ENCODE measurements at places on chromosomes 5 and 9.

DNA sequence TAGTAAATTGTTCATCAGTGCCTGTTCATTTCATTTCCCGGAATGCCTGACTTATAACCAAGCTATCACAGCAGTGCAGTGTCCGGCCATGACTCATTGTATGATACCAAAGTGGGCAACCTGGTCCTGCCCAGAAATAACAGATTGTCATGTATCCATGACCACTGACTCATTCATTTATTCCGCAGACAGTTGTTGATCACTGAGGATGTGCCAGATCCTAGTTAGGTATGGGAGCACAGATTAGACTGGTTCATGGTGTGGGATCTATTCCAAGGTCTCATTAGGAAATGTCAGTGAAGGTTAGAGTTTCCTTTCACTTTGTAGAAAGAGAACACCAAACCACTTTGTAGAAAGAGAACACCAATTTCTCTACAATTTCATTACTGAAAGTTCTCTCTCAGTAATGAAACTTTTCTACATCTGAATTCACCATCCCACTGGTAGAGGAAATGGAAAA, 8.7 kb downstream of the NREP start:
- H3K27me3 ChIP-seq = peaks cover 6% of the 10 kb centered on the region
- no peak for DNase-seq
- H3K4me1 ChIP-seq = peaks cover 24% of the 10 kb centered on the region

- H3K27ac ChIP-seq = no peak overlapping the region
- no peak for DNase-seq
- H3K4me3 ChIP-seq = no peak overlapping the region
- no peaks in the 10 kb centered on the region for H3K36me3 ChIP-seq
- no peaks in the 10 kb centered on the region for H3K4me1 ChIP-seq
Observed at GRCh38 chr5:107739661-107740060, 68.9 kb upstream of the EFNA5 start.

DNA sequence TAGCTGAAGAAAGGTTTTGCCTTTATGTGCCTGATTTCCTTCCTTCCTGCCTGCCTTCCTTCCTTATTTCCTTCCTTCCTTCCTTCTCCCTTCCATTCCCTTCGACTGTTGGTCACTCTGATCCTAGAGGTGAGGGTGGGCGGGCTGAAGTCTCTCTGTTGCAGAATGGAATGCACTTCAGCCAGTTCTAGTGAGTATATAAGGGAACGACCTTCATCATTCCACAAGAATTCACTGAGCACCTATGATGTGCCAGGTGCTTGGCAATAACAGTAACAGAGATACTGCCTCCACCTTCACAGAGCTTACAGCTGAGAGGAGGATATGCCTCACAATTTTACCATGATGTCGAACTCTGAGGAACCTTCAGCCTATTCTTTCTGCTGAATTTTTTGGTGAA, 8.7 kb upstream of the OR5C1 start:
- no peaks in the 10 kb centered on the region for H3K27me3 ChIP-seq
- DNase-seq = no peak
- no peaks in the 10 kb centered on the region for H3K36me3 ChIP-seq
- no peaks in the 10 kb centered on the region for H3K4me1 ChIP-seq

DNA sequence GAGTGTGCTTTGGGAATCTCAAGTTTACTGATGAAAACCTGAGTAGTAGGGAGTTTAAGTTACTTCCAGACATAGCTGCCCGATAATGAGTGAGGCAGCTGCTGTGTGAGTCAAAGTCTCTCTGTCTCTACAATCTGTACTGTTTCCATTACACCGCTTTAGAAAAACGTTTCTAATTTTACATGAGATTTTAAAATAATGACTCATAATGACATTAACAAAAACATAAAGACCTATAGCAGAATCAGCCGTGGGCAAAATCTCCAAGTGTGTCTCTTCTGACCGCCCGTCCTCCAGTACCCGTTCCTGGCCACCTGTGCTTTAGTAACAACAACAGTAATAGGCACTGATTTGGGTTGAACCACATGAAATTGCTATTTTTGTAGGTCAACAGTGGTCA, 69.6 kb upstream of the PRRC1 start:
- no peak overlapping the region for H3K4me3 ChIP-seq
- no peak for DNase-seq
- H3K4me1 ChIP-seq = no peaks in the 10 kb centered on the region

- no peaks in the 10 kb centered on the region for H3K27me3 ChIP-seq
- no peaks in the 10 kb centered on the region for H3K36me3 ChIP-seq
- peaks cover 20% of the 10 kb centered on the region for H3K4me1 ChIP-seq
- peak overlapping the region; percentile 80 for H3K27ac ChIP-seq
- H3K4me3 ChIP-seq = no peak overlapping the region
Observed at GRCh38 chr9:98248737-98249474, 6.5 kb downstream of the TBC1D2 start.
